ENCODE measurements at places on chromosomes 3 and 15.

DNA sequence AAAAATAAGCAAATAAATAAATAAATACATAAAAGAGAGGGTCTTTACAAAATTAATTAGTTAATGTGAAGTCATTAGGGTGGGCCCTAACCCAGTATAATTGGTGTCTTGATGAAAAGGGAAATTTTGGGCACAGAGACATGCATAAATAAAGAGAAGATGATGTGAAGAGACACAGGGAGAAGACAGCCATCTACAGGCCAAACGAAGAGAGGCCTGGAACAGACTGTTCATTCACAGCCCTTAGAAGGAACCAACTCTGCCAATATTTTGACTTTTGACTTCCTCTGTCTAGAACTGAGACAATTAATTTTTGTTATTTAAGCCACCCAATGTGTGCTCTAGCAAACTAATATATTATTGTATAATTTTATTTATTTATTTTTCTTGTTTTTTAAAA lies 29.6 kb upstream of the SELENOK start:
- no peak for DNase-seq

- DNase-seq, result no peak
Observed at GRCh38 chr3:43526956-43527355, 94.9 kb downstream of the ANO10 start.

DNA sequence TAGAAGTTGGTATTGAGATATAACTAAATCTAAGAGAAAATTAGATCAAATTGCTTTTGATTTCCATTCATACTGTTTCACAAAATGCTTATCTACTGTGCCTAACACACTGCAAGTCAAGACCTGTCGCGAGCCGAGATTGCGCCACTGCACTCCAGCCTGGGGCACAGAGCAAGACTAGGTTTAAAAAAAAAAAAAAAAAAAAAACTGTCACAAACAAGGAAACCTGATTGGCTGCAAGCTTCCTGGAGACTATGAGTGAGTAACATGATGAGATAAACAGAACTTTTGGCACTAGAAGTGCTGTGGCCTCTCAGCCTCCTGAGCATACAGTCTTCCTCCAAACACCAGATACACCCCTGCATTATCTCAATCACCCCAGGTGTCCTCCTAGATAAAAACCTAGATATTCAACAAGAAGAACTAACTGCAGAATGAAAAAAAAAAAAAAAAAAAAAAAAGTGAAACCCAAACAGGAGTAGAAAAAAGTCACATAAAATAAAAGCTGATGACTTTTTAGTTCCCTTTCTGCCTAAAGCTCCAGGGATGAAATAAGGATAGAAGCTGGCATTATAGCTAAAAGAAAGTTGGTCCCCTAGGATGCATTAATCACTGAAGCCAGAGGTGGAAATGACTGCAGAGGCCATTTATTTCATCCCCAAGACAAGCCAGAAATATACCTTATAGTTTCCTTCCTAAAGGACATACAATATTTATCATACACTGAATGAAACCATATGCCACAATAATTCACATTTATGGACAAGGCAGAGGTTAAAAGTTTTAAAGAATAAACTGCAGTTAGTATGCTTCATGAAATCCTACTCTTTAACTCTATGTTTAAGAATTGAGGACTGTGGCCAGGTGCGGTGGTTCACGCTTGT lies 82.4 kb downstream of the P3H2 start:
- DNase-seq, result peak; percentile 64

- DNase-seq, result no peak
Observed at GRCh38 chr15:72141171-72142084, 23.2 kb downstream of the SENP8 start.

DNA sequence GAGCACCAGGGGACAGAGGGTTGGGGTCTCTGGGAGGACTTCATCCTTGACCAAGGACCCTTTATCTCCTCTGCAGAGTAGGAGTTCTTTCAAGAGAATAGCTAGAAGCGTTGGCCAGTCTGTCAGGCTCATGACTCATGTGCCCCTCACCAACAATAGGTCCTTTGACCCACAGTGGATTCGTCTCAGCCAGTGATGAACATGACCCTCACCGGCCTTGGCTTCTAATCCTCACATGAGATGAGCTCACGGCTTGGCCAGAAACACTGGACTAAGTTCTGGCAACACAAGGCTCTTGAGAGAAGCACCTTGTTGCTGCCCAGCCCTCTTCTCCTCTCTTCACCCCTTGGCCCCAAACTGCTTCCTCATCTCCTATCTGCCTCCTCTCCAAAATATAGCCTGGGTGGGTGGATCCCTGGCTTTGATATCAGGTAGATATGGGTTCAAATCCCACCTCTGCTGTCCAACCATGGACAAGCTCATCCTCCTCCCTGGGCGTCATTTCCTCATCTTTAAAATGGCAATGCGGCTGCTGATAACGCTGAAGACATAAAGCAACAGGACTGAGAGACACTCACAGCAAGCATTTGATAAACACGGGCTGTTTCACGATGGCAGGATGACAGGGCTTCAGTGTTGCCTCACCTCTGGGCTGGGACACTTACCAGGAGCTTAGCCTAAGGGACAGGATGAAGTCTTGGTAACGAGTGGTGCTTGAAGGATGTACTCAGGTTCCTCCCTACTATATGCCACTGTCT lies 446.7 kb upstream of the PROK2 start:
- DNase-seq, result no peak

DNA sequence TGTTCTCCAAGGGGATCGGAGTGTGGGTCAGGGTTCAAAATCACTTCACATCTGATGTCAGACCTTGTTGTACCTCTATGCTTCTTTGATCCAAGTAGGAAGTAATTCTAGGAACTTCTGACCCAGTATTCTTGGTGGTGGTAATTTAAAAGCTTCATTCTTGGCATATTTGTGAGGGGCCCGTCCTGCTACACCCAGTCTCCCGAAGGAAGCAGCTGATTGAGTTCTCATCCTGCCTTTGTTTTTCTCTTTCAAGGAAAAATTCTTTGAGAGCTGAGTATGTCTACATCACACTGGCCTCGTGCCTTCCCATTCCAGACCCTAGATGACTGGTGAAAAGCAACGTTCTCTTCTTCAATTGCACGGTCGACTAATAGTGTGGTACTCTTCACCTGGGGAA lies 234.4 kb upstream of the TPRG1 start:
- no peak for DNase-seq

DNA sequence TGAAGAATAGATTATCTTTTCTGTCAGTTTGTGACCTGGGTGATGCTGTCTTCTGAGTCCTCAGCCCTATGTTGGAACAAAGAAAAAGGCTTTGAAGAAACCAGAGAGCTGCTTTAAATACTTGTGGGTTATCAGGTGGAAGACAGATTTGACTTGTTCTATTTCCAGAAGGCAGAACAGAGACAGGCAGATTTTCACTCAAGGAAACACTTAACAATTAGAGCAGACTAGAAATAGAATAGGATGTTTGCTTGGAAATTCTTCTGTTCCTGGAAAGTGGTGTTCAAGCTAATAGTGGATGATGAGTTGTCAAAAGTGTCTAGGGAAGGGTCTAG lies 219.4 kb downstream of the UBE2E2 start:
- no peak for DNase-seq

DNA sequence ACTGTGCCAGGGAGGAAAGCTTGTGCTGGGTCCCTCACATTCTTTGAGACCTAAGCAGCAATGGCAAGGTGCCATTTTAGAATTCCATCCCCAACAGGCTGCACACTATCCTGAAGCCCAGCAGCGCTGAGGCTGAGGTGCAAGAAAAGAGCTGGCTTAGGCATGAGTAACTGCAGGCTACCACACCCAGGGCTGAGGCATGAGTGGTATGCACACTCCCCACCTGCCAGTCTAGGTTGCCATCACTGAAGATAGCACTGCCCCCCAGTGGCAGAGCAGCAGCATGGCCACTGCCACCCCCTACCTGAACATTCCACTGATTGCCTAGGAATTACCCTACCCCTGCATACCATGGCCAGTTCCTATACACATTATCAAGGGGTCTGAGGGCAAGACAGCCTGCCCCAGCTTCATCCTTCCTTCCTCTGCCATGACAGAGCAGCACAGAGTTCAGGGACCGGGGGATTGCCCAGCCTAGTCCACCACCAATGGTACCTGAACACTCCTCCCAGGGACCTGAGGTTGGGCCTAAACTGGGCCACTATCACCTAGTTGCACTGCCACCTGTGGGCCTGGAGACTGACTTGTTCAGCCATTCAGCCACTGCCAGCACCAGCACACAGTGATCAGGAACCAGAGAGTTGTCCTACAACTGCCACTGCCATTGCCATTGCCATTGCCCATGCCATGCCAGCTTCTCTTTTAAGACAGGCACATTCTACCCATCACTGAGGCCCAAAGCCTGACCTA lies 129.8 kb downstream of the SATB1 start:
- no peak for DNase-seq

GRCh38 chr15:99909592-99910295 lies 176.5 kb upstream of the LYSMD4 start:
- no peak for DNase-seq

- DNase-seq, result no peak
Observed at GRCh38 chr3:63849175-63849574, 14.4 kb downstream of the THOC7 start.

- DNase-seq, result no peak
Observed at GRCh38 chr3:158711886-158712285, 20.4 kb downstream of the RARRES1 start.

- no peak for DNase-seq
Observed at GRCh38 chr3:174613173-174613572, 246.0 kb upstream of the NAALADL2 start.

DNA sequence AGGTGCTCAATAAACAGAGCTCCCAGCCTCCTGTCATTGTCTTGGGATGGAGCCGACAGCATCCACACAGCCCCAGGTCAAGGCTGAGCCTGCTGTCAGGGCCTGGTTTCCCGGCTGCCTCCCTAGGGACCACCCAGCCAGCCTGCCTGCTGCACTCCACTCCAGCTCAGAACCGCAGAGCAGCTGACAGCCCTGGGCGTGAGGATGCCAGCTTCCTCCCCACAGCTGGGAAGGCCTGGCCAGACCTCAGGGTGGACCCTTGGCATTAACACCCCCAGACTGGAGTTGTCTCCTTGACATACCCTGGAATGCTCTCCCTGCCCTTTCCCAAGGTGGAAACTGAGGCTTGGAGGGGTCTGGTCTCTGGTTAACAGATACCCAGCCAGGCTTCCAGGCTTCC lies 112.0 kb downstream of the WNT7A start:
- no peak for DNase-seq

DNA sequence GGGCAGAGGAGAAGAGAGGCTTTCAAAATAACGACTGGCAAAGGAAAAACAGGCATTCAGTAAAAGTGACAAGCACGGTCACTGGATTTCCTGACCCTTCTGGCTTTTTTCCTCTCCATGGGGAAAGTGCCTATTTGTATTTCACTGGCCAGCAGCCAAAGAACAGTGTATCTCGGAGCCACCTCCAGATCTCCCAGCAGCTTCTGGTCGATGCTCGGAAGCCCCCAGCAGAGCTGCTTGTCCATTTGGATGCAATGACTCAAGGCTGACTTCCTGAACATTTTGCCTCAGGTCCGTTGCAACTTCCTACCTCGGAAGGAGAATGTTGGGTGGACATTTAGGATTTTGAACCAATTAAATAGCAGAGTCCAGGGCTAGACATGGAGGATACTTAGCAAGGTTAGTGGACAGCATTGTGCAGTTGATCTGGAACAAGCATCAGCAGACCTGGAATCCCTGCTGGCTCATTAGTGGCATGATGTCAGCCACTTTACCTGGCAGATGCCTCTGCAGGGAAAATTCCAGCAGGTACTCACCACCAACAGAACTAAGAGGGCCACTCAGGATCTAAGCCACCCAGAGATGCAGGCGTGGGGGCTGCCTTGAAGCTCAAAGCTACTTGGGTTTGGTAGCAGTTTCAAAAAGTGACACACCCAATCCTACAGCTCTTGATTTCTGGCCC lies 1.1 kb downstream of the FAM107A start:
- no peak for DNase-seq

DNA sequence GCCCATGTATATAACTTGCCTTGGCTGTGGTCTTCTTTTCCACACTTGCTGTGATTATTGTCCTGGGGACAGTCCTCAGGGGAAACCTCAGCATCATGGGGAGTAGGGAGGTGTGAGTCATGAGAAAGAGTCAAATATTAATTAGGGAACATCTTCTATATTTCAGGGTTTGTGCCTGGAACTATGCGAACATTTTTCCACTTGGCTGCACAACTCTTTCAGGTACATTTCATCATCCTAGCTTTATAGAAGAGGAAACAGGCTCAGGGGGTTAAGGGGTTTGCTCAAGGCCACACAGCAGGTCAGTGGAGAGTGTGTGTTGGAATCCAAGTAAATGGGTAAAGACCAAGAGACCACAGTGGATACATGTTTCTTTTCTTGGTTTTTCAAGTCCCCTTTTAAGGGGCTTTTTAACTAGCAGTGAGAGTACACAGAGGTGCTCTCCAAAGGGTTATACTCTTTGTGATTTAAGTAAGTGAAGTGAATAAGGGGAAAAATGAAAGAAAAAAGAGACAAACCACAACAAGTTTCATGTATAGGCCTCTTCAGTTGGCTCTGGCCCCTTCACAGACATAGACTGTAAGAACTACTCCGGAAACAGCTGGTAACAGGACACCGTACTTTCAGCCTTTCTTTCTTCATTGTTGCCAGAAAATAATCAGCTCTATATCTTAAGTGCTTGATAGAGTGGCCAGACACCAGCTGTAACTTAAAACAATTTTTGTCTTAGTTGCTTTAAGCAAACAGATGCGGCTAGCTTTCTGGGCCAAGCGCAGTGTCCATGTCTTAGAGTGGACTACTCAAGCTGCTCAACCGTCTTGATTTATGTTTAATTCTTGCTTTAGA lies 64.6 kb downstream of the EEFSEC start:
- DNase-seq, result peak; percentile 50

GRCh38 chr15:76996526-76997401 lies 1.8 kb downstream of the PSTPIP1 start:
- no peak for DNase-seq

GRCh38 chr15:33304924-33305323 lies 5.8 kb upstream of the RYR3 start:
- no peak for DNase-seq

- no peak for DNase-seq
Observed at GRCh38 chr3:135487261-135487660, 478.3 kb upstream of the PPP2R3A start.

- peak; percentile 83 for DNase-seq
Observed at GRCh38 chr3:189833996-189834395, 202.8 kb downstream of the TP63 start.

DNA sequence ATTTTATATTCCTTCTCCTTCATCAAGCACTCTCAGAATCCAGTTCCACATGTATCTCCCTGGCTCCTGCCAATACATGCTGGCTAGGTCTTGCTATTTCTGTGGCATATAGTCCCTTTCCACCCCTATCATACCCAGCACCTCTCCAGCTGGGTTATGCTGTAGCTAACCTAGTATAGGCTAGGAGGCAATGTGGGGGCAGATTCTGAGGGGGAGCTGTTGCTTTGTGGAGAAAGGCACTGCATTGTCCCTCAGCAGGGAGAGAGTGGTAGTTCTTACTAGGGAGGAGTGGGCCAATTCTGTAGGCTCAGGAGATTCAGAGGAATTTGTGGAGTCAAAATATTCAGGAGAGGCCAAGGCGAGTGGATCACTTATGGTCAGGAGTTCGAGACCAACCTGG lies 39.4 kb upstream of the UBL7 start:
- no peak for DNase-seq

GRCh38 chr15:89378296-89379151 lies 43.9 kb upstream of the POLG start:
- DNase-seq, result no peak
